Foreskin melanocyte (primary cell): ENCODE measurements at places on chromosomes 4 and X.

DNA sequence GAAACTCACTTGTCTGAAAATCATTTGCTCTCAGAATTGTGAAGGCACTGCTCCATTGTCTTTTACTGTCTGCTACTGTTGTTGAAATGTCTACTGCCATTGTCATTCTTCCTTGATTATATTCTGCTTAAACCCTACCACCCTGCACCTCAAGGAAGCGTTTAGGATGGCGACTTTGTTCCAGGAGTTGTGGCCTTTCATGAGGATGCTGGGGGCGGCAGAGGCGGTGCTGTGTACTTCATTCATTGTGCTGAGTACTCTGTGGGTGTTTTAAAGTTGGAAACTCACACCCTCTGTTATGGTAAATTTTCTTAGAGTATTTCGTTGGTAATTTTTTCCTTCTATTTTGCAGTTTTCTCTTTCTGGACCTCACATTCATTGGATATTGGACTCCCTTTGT, 258.9 kb downstream of the TENM3 start:
- no peak for DNase-seq

- DNase-seq: no peak
These were observed 62.6 kb upstream of the MTNR1A start for GRCh38 chr4:186617921-186618320.

GRCh38 chrX:119189595-119189994, 46.5 kb upstream of the PGRMC1 start:
- DNase-seq: no peak

DNA sequence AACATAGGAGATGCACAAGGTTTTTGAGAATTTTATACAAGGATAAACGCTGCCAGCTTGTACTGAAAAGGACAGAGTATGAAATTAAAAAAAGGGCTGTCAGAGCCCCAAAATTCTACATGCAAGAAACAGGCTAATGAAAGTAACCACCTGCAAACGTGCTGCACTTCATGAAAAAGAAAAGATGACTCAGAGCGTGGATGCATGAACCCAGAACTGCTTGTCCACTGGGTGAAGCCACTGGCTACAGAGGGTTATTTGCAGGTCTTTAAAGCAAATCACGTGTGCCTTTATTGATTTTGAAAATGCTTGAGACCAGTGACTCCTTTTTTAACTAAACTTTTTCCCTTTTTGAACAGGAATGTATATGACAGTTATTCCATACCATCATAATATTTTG, 25.3 kb upstream of the FRMD7 start:
- no peak for DNase-seq

DNA sequence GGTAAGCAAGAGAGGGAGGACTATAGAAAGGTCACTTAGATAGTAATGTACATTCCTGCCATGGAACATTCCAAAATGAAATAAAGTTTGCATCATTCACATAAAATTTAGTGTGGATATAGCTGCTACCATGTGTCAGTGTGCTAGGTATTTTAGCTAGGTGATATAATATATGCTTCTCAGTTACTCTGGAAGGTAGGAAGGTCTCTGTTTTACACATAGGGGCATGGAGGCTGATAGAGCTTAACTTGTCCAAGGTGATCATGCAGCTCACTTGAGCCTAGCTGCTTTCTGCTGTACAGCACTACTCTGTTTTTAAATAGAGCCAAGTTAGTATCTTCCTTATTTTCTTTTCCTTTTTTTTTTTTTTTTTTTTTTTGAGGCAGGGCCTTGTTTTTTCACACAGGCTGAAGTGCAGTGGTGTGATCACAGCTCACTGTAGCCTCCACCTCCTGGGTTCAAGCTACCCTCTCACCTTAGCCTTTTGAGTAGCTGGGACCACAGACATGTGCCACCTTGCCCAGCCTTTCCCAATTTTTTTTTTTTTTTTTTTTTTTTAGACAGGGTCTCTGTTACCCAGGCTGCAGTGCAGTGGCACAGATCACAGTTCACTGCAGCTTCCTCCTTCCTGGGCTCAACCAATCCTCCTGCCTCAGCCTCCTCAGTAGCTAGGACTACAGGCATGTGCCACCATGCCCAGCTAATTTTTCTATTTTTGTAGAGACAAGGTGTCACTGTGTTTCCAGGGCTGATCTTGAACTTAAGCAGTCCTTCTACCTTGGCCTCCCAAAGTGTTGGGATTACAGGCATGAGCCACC, 10.4 kb downstream of the AFF1 start:
- DNase-seq: no peak

DNA sequence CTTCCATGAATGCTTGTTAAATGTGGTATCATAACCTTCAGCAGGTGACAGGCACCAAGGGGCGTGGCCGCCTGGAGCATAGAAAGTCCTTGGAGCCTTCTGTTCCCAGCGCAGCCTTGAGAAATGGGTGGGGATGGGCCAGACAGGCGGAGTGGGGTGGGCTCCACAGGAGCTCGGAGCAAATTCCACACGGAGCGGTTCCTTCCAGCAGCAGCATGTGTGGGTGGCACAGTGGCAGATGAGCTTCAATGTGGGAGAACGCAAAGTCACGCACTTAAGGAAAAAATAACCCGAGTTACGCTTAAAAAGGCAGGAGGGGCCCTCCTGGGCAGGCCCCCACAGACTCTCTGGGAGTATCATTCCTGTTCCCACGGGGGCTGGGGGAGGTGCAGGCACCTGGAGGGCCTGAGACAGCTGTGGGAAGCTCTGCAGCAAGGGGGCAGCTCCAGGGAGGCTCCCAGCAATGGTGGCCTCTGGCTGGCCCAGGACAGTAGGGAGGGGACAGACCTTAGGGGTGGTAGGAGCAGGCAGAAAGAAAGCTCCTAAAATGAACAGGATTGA, 15.3 kb downstream of the TMEM271 start:
- no peak for DNase-seq
